ENCODE measurements at places on chromosomes 7 and 10.

DNA sequence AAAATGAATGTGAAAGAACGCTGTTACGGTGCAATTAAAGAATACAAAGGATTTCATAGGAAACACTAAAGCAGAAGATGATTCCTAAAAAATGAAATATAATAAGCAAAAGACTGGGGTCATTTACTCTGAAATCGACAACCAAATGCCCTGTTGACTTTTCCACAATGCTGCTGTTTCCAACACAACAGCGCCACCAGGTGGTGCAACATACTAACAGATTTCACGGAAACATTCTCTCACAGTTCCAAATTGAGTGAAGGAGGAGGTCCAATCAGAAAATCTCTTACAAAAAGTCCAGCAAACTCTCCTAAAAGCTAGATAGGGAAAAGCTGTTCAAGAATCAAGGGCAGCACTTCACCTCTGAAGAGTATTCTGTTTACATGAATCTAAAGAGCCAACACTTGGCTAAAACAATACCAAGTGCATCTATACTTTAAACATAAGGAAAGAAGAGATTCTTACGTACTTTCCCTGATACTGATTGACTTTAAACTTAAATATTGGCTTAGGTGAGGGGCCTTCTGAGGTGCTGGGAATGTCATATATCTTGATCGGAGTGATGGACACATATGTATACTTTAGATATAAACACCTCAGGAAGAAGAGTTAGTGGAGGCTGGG is 55.9 kb downstream of the UPF2 start:
- DNase-seq: peak; percentile 78

DNA sequence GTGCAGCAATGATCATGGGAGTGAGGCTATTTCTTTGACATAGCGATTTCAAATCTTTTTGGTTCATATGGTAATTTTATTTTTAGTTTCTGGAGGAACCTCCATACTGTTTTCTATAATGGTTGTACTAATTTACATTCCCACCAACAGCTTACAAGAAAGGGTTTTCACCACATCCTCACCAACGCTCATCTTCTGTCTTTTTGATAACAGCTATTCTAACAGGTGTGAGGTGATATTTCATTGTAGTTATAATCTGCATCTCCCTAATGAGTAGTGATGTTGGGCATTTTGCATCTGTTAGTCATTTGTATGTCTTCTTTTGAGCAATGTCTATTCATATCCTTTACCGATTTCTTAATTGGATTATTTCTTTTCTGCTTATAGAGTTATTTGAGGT is 75.0 kb upstream of the FHIP2A start:
- DNase-seq: no peak

DNA sequence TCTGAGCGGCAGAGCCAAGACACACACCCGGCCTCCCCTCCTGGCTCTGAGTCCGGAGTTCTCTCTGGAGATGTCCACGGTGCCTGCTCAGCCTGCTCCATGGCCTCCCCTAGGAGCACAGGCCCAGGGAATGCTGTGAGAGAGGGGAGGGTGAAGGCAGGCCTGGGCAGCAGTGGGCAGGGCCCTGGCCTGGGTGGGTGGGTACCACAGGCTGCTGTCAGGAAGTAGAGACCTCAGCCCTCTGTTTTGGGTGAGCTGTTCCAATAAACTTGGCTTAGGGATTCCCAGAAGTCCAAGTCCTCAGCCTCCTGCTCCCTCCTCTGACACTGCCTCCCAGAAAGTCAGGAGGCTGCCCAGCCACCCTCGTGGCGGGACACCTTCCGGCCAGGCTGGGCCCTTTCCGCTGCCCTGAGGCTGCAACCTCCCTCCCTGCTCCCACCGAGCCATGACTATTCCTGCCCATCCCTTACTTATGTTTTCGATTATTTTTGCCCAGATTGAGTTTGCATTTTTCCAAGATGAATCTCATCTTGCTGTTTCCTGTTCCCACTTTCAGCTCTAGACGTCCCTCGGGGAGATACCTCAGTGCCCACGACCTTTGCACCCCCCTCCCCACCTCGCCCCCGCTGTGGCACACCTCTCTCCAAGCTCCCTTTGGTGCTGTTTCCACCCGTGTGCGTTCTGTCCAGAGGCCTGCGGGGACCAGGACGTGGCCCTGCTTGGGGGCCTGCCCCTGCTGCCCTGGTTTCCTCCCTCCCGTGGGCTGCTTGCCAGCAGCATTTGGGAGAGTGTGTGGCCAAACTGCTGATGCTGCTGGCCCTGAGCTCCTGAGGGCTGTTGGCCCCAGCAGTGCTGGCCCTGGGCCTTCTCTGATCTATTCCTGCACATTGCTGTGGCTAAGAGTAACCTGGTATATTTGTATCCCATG is 5.8 kb upstream of the POLM start:
- DNase-seq: peak; percentile 96

GRCh38 chr10:72694476-72695369 is 2.8 kb downstream of the MCU start:
- DNase-seq: peak; percentile 68

DNA sequence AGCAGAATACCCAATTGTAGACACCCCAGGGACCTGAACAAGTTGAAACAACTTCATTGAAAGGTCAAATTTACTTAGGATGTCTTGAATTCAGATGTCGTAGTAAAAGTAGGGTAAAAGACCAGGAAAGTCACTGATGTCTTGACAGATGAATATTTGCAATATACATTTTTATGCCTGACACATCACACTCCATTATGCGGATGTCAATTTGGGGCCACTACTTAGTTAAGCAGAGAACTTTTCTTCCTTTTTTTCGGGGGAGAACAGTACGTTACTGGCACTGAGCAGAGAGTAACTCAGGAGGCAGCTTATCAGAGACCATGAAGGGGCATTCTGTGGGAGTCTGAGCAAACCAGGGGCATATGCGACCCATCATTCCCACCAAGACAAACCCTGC is 4.9 kb downstream of the ITGA8 start:
- no peak for DNase-seq

- DNase-seq: no peak
Observed at GRCh38 chr7:83280671-83281070, 118.0 kb upstream of the PCLO start.

- DNase-seq: no peak
Observed at GRCh38 chr10:37520488-37520887, 336.9 kb downstream of the ZNF248 start.

- DNase-seq: no peak
Observed at GRCh38 chr10:78533098-78533497, 499.4 kb downstream of the RPS24 start.

DNA sequence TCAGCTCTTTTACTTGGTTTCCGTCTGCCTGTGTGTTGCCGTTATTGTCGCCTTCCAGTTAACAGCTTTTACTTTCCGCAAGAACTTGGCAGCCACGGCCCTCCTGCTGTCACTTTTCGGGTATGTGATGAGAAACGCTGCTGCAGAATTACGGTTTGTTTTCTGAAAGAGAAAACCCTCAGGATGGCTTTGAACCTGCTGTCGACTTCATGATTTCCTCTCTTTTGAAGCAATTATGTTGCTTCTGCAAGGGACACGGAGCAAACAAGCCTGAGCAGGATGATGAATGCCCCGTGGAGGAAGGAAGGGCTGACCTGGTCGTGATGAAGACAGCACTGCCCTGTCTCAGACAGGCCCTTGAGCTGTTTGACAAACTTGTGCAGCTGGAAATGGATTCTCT is 339.8 kb downstream of the ABCA13 start:
- DNase-seq: peak; percentile 0

DNA sequence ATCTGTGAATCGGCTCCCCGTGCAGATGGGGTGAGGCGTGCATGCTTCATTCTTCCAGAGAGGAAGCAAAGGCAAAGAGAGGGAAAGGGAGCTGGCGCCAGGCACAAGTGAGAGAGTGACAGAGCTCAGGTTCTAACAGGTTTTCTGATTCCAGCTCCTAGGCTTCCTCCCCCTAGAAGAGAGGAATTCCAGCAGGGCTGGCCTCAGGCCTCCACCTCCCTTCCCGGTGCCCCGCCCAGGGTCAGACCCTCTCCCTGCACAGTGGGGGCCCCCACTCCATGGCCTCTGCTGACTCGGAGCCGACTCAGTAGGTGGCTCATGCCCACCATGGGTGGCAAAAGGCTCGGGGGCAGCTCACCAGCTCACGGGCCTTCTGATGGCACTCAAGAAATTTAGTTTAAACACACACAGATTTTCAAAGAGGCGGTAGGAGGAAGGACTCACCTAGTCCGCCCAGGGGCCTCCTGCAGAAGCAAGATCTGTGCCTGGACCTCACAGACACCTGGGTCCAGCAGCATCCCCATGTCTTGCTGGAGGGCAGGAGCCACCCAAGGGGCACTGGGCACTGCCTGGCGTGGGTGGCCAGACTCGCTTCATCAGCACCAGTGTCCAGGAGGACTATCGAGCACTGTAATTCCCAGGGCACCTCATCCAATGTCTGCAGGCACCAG is 183.5 kb downstream of the MAD1L1 start:
- DNase-seq: no peak

DNA sequence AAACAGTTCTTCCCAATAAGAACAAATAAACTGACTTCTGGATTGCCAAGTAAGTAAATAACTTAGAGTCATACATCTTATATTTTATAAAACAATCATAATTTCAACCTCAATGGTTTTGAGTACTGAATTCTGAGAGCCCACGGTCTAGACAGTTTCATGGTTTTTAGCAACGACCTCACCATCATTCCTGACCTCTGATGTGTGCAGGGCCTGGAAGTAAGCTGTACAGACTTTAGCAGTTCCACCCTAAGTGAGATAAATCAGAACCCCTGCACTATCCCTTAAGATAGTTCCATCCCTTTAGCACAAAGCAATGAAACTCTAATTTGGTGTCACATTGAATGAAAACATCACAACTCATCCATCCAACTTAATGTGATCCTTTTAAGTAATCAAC is 86.0 kb downstream of the NEBL start:
- DNase-seq: peak; percentile 38

DNA sequence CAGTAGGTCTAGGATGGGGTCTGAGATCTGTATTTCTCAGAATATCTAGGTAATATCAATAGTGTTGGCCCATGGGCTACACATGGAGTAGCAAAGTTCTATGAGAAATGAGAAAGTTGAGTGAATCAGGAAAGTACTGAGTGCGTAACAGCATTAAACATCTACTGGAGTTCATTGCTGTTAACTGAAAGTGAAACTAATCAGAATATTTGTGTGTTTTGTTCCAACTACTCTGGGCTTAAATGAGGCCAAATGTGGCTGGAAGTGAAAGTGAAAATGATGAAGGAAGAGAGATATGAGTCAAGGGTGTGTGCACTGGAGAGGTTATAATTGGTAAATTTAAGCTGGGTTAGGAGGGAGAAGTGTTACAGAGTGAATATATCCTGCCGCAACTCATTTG is 46.5 kb downstream of the TMEM106B start:
- peak; percentile 32 for DNase-seq

Data from fibroblast of skin of scalp (primary cell).